ENCODE measurements at places on chromosomes 13 and 19.

- no peak for DNase-seq
These were observed 1588.0 kb downstream of the SLITRK1 start for GRCh38 chr13:82294226-82294625.

DNA sequence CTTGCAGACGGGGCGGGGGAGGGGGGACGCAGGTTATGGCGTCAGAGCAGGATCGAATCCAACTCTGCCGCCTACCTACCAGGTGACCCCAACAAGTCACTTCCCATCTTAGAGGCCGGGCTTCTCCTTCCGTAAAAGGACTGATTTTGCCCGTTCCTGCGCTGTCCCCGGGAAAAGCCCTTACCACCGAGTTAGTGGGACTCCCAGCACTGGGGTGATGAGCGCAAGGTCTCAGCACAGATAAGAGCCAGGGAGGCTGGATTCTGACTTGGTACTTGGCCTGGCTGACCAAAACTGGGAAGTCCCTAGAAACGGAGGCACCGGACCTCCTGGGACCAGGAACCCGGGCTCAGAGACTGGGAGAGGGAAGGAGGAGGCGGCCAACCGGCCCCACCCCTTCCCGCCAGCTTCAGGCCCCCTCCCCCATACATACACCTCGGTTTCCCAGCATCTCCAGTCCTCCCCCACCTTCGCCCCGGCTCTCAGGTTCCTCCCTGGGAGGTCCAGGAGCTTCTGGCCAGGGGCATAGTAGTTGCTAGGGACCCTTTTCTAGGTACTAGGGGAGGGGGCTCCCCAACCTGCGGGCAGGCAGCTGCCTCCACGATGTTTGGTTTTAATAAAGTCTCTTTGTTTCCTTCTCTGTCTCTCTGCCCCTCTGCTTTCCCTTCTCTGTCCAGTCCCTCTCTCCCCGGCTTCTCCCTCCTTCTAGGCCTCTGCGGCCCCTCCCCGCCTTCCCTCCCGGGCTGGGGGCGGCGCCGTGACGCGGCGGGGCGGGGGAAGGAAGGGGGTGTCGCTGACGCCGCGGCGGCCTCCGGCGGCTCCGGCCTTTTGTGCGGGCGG lies at the start of gene GRAMD1A:
Gene GRAMD1A (plus strand): TSS at position 826 of the 840 bp plus-strand sequence. CDS start 156 bp downstream, outside the sequence.
- peak; percentile 90 for DNase-seq

- DNase-seq: peak; percentile 62
These were observed 30.1 kb downstream of the WDFY2 start for GRCh38 chr13:51614350-51614786.

GRCh38 chr19:18843960-18844359 lies 12.2 kb downstream of the UPF1 start:
- DNase-seq: no peak

- no peak for DNase-seq
These were observed 63.2 kb downstream of the SHISA2 start for GRCh38 chr13:25988661-25989060.

DNA sequence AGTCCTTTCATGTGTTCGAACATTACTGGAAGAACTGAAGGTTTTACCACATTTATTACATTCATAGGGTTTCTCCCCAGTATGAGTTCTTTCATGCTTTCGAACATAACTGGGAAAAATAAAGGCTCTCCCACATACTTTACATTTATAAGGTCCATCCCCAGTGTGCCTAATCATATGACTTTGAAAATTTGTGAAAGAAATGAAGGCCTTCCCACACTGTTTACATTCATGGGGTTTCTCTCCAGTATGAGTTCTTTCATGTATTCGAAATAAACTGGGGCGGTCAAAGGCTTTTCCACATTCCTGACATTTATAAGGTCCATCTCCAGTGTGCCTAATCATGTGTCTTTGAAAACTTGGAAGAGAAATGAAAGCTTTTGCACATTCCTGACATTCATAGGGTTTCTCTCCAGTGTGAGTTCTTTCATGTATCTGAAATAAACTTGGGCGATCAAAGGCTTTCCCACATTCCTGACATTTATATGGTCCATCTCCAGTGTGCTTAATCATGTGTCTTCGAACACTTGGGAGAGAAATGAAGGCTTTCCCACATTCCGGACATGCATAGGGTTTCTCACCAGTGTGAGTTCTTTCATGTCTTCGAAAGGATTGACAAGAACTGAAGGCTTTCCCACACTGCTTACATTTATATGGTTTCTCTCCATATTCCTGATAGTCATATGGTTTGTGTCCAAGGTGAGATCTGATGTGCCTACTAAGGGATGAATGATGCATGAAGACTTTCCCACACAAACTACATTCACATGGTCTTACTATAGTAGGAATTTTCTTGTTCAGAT lies 24.0 kb downstream of the ZNF564 start:
- peak; percentile 32 for DNase-seq

GRCh38 chr13:32471187-32471922 lies 43.4 kb upstream of the N4BP2L1 start:
- peak; percentile 3 for DNase-seq

DNA sequence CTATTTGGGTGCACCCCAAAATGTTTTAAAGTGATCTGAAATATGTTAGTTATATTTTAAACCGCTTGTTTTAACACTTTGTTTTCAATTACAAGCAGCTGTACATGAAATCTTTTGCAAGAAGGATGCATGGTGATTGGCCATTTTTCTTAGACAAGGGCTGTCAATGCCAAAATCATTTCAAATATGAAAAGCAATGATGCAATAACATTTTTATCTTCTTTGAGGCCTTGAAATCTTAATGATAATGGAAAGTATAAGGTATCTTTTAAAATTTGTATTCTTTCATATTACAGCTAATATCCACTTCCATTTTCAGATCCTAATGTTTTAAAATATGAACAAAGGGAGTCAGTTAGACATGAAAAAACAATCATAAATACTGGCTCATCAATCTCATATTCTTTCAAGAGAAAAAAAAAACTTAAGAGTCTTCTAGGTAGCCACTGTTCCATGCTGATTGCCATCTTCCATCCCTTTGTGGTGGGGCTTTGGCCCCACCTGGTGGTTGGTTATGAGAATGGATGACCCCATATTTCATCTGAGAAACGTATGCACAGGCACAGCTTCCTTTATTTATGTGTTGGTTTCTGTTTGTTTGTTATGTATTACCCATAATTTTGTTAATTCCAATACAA lies 330.3 kb upstream of the MIR17HG start:
- DNase-seq: peak; percentile 35

DNA sequence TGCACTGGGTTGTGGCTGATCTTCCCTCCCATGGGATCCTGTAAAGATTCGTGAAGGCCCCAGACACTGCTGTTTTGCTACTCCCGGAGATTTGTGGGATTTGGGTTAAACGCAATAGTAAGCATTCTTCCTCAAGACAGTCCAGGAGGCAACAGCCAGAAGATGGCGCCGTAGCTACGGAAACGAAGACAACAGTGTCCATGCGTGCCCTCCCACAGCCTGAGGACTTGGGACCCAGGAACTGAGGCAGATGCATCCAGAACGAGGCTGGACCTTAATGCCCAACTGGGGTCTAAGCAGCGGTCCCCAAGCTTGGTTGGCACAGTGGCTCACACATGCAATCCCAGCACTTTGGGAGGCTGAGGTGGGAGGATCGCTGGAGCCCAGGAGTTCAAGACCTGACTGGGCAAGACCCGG lies 57.6 kb upstream of the ZNF507 start:
- peak; percentile 64 for DNase-seq

DNA sequence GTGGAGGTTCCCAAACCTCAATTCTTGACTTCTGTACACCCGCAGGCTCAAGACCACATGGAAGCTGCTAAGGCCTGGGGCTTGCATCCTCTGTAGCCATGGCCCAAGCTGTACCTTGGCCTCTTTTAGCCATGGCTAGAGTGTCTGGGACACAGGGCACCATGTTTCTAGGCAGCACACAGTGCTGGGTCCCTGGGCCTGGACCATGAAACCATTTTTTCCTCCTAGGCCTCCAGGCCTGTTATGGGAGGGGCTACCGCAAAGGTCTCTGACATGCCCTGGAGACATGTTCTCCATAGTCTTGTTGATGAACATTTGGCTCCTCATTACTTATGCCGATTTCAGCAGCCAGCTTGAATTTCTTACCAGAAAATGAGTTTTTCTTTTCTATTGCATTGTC lies 701.4 kb downstream of the FGF9 start:
- DNase-seq: no peak

DNA sequence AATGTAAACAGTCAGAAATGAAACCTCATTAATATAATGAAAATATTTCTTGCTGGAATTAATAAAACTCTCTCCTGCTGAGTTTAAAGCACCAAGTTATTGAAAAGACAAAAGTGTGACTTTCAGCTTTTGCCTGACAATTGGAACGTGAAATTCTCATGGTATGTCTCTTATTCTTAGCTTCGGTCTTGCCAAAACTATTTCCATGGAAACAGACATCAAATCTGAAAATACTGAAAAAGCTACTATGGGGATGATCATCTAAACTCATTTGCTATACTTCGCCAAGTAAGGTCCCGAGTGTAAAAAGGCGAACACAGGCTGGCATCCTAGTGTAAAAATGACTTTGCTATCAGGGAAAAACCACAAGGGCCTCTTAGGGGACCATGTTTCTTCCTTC lies 22.8 kb downstream of the HTR2A start:
- DNase-seq: no peak

DNA sequence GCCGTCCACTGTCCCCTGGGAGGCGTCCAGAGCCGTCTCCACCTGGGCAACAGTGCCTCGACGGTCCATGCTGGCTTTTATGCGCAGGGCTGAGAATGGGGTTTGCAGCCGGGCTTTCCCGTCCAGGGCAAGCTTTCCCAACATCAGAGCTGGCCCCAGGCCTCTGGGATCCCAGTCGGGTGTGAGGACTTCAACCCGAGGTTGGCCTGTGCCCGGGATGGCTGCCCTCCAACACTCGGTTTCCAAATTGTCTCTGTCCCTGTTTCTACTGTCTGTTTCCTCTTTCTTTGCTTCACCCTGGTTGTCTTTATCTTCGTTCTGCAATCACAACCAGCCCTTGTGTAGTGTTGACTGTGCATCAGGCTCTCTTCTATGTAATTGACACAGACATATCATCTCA lies at the start of gene IFNL4:
Gene IFNL4 (minus strand): TSS at position 51 of the 400 bp plus-strand sequence.
- no peak for DNase-seq

DNA sequence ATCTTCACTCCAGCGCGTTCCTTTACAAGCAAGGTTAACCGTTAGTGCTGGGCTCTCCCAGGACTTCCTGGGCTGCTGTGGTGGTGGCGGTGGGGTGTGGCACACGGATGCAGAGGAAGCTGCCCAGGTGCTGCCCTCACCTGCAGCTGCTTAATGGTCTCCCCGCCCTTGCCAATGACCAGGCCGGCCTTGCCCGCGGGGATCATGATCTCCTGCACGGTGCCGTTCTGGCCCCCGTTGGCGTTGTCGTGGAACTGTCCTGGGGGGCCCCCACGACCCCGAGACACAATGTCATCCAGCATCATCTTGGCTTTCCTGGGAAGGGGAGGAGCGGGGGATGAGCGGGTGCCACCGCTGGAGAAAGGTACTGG lies 6.1 kb downstream of the KHSRP start:
- no peak for DNase-seq

DNA sequence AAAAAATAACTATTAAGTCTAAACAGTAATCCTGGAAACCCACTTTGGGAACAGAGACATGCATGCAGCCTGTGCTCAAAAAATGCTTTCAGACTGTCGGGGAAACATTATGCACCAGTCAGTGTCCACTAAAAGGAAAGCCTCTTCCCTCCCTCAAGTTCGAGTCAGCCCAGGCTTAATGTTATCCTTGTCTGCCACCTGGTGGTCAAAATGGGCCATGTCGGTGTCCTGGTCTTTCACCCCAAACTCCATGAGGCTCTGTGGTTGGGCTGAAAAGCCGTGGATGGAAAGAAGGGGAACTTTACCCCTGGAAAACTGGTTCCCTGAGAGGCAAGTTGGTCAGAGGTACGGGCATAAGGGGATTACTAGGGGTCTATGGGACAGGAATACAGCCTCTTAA lies 88.4 kb upstream of the ZNF492 start:
- no peak for DNase-seq

DNA sequence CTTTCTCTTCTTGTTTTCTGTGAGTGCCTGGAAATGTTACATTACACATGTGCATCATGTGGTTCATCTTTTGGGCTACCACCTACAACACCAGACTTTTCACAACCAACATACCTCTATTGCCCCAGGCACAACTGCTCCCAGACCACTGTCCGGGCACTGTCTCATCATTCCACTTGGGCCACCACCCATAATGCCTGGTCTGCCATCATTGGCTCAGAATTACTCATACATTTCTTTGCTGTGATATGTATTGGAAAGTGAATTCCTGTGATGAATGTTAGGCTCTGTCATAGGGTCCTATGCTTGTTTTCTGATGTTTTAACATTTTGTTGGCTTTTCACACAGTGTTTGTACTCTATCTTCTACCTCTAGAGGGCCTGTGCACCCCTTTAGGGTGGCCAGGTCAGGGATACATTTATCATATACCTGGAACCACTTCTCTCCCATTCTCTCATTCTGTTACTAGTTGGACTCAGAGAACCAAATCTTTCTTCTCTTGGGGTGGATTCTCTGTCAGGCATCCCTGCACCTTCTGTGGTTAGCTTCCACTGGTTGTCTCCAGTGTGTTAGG lies 172.8 kb downstream of the NHLRC3 start:
- peak; percentile 86 for DNase-seq

DNA sequence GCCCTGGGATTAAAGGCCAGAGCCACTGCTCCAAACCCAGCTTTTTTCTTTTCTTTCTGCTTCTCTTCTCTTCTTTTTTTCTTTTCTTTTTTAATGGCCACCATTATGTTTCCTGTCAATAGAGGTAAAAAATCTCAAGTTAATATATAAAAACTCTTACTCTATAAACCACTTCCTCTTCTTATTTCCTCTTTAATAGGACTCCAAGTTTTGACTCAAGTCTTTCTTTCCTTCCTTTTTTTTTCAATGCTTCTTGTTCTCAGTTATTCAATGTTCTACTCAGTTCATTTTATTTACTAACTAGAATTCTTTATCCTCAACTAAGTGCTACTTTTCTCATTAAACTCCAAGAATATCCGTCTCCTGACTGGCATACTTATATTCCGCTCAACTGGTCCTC lies 27.1 kb upstream of the MYCBP2 start:
- no peak for DNase-seq

GRCh38 chr13:24675806-24676570 lies 4.2 kb upstream of the ATP12A start:
- no peak for DNase-seq

- DNase-seq: no peak
These were observed 34.9 kb downstream of the DOCK9 start for GRCh38 chr13:98942997-98943396.

DNA sequence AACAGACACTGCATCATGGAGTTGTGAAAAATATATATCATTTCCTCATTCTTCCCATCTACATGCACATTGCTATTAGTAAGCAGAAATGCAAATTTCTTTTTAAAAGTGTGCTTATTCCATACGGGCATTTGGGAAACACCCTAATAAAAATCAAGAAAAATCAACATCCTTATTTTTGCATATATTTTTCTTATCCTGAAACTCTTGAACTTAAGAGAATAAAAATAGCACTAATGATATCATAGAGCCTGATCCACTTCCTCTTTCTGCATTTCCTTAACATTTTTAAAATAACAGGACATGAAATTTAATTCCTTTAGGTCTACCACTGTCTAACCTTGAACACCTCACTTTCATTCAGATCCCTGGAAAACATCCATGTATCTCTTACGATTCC lies 123.3 kb downstream of the VWA8 start:
- no peak for DNase-seq

- no peak for DNase-seq
These were observed 42.5 kb downstream of the STARD13 start for GRCh38 chr13:33242984-33243617.

GRCh38 chr19:43595605-43595998 lies 332 bp downstream of the IRGQ start:
- DNase-seq: peak; percentile 18
